ENCODE measurements at places on chromosomes 4 and X.

- no peak for DNase-seq
Observed at GRCh38 chrX:56800801-56801200, 71.8 kb downstream of the NBDY start.

- DNase-seq, result no peak
Observed at GRCh38 chrX:24019448-24019847, 7.5 kb downstream of the KLHL15 start.

DNA sequence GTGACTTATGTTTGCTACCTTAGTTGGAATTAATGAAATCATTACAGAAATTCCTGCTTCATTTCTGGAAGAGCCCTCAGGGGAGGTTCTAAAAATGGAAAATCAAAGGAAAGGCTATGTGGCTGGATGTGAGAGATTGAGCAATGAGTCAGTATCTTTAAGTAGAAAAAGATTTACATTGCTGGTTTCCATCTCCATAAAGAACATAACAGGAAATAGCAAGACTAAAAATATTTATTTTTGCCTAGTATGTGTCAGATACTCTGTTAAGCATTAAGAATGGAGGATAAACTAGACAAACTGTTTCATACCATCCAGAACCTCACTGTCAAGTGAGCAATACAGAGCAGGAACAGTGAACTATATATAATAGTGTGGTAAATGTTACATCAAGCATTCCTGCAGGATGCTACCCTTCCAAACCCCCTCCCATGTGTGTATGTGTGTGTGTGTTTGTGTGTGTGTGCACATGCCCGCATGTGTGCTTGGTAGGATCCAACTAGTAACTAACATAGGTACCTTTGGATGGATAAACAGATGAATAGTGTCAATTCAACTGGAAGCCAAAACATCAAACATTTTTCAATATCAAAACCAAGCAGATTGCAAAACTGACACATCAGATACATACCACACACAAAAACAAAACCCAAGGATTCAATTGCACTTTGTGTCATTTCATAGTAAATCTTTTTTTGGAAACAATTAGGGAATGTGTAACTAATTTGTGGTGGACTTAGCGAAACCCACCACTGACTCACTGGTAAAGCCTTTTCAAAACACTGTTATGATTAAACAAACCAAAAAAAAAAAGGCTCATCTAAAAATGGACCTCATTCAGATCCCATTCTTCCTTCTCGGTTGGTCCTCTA, 223.4 kb downstream of the SHROOM3 start:
- no peak for DNase-seq

- no peak for DNase-seq
Observed at GRCh38 chrX:63513825-63514568, 162.9 kb upstream of the SPIN4 start.

- no peak for DNase-seq
Observed at GRCh38 chrX:47500554-47500953, 17.5 kb upstream of the ZNF41 start.

DNA sequence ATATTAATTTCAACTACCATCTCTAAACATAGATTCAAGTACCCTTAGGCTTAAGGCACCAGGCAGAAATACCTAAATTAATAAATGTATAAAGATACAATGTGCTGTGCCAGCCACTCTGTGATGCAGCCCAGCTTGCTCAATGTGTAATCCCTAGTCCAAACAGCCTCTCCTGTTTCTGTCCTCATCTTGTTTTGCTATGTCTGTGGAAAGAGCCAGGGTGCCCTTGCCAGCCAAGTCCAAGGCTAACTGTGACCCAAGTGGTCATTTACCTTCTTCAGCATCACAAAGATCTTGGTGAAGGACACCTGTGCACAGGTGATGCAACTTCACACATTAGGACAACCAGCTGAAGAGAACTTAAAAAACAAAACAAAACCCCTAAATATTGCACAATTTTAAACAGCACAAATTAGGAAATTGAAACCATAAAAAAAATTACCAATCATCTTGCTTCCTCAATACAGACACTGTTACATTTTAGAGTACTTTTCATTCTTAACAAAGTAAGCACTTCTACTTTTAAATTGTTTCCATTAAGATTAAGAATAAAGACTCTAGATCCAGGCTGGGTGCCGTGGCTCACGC, 89.6 kb downstream of the C4orf51 start:
- DNase-seq, result no peak

- DNase-seq, result no peak
Observed at GRCh38 chrX:153468008-153468580, 2.3 kb downstream of the HAUS7 start.

GRCh38 chrX:39152106-39152649, 350.9 kb downstream of the MID1IP1 start:
- DNase-seq, result no peak

GRCh38 chr4:42293967-42294813, 103.1 kb upstream of the SHISA3 start:
- no peak for DNase-seq

DNA sequence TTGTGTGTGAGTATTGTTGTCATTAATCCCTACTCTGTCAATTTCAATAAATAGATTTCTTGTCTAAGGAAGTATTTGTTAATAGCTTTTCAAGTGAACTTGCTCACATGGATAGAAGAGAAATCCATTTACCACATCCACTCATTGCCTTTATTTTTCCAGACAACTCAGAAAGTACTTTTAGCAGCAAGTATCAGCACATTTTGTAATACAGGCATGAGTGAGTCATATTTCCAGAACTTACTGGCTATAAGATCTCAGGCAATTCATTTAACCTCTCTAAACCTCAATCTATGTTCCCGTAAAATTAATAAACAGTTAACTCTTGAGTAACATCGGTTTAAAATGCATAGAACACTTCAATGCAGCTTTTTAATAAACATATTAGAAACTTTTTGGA, 317.9 kb upstream of the PCDH7 start:
- no peak for DNase-seq

GRCh38 chr4:87803421-87803820, 4.1 kb downstream of the IBSP start:
- DNase-seq, result no peak

DNA sequence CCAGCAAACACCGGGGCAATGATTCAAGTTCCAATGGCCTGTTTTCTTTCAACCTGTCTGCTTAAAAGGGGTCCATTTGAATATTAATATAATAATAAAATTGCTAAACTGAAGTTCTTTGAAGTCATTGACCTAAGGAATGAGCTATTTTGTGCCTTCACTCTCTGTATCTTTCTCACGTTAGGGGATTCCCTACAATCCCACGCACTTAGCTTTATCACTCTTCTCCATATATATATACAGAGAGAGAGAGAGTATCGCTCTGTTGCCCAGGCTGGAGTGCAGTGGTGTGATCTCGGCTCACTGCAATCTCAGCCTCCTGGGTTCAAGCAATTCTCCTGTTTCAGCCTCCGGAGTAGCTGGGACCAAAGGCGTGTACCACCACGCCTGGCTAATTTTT, 83.9 kb upstream of the NWD2 start:
- no peak for DNase-seq

GRCh38 chrX:72694170-72694569, 19.9 kb downstream of the PHKA1 start:
- no peak for DNase-seq

DNA sequence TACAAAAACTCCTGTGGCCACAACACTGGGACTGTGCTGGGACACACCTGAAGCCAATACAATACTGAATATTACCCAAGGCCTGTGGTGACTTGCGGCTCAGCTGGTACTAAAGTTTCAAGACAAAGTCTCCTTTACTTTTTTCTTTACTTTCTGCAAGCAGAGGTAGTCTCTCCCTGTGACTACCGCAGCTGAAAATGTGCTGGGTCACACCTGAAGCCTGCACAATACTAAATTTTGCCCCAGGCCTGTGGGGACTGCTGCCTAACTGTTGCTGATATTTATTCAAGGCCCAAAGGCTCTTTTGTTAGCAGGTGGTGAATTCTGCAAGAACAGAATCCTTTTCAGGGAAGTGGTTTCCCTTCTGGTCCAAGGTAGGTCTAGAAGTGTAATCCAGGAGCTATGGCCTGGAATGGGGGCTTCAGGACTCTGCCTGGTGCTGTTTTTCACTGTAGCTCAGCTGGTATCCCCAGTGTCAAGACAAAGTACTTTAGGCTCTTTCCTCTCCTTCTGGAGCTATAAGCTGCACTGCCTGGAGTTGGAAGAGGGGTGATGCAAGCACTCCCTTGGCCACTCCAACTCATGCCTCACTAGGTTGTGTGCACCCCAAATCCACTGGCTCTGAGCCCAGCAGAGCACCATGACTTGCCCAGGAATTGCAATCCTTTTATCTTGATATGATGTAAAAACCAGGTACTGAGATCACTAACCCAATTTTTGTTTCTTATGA, 489.4 kb downstream of the TECRL start:
- DNase-seq, result no peak

- no peak for DNase-seq
Observed at GRCh38 chrX:119236623-119237561, 807 bp downstream of the PGRMC1 start.

- DNase-seq, result no peak
Observed at GRCh38 chr4:84531689-84532088, 32.6 kb upstream of the NKX6-1 start.

DNA sequence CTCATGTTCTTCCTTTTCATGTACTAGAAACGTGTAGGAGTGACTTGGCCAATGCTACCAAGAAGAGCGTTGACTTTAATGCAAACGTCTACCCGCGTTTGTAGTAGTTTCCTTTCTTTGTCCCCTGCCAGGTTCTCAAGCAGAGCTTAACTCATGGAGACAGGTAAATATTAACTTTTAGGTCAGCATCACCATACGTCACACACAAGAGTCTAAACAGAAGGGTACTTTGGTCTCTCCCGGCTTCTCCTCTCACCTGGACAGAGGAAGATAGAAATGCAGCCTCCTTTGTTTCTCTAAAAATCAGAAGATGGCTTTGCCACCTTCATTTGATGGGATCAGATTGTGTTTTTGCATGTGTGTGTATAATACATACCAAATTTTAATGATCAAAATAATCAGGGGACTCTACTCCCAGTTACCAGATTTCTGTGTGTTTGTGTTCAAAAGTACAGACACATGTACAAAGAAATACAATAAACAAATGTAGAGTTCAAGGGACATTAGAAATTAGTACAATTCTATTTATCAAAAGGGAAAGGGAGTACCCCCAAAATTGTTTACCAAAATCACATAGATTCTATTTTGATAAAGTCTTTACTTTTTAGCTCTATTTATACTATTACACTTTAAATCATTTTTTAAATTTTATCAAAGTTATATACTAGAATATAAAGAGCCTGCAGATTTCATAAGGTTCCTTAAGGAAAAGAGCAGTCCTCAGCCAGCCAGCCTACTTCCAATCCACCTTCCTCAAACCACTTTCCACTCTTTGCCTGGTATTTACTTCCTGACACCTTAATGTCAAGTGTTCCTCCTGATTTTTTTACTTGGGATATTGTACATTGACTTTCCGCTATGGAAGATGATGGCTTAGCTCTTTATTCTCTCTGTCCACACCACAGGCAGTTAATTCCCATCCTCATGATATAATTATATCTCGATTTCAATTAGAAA, 195.5 kb downstream of the RELL1 start:
- no peak for DNase-seq

DNA sequence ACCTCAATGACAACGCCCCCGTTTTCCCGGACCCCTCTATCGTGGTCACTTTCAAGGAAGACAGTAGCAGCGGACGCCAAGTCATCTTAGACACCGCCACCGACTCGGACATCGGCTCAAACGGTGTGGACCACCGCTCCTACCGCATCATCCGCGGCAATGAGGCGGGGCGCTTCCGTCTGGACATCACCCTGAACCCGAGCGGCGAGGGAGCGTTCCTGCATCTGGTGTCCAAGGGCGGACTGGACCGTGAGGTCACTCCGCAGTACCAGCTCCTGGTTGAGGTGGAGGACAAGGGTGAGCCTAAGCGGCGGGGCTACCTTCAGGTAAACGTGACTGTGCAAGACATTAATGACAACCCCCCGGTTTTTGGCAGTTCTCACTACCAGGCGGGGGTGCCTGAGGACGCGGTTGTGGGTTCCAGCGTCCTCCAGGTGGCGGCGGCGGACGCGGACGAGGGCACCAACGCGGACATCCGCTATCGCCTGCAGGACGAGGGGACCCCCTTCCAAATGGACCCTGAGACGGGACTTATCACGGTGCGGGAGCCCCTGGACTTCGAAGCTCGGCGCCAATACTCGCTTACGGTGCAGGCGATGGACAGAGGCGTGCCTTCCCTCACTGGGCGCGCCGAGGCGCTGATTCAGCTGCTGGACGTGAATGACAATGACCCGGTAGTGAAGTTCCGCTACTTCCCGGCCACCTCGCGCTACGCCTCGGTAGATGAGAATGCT, 2.2 kb downstream of the FAT4 start:
- DNase-seq, result no peak

DNA sequence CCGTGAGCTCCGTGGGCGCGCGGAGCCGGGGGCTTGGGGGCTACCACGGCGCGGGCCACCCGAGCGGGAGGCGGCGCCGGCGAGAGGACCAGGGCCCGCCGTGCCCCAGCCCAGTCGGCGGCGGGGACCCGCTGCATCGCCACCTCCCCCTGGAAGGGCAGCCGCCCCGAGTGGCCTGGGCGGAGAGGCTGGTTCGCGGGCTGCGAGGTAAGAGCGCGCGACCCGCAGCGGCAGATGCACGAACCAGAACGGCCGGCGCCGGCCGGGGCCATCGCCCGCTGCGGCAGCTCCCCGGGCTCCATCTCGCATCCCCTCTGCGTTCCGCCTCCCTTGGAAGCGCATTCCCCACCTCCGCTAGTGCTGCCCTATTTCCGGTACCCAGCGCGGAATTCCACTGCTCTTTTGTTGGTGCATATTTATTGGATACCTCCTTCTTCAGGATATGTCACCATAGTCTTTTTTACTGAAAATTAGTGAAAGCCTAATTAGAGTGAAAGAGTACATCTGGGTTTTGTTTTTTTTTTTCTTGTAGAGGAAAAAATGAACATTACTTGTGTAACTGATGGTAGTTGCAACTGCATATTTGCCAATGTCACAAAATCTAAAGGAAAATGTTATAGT, 797 bp downstream of the PKD2 start:
- no peak for DNase-seq

GRCh38 chr4:185426960-185427688, 1.4 kb upstream of the UFSP2 start:
- DNase-seq, result no peak

DNA sequence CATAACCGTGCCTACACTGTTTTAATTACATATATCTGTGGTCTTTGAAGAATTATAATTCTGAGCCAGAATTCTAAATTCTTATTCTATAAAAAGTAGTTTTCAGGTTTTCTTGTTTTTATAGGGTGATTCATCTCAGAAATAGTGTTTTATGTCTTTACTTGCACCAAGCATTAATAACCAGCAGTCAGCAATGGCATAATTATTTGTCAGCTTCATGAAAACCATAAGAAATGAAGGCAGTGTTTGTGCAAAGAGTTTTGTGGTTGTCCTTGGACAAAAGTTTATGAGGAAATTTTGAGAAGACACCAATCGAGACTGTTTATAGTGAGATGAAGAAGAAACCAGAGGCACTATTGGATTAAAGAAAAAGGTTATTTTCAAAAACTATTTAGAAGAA, 37.2 kb downstream of the EDNRA start:
- DNase-seq, result no peak

DNA sequence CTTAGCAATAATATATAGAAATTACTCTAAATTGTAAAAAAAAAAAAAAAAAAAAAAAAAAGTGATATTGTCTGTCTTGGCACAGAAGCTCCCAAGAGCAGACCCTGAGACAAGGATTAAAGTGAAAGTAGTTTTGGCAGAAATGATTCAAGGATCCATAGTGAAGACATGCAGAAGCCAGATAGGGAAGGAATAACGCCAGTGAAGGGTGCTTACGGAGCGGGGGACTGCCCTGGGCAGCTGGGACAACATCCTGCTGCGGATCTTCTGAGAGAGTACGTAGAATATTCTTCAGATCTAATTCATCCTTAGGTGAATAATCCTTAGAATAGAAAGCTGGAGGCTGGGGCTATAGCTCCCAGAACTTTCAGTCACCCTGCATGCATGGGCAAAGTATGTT, 39.8 kb downstream of the ARHGAP24 start:
- no peak for DNase-seq

Measured in GDM1 (cell line).